ENCODE measurements at places on chromosomes 5 and 9. TPM values are rescaled to one million over a fixed set of nuclear protein-coding genes. Genes with fewer than 3 reads are reported as not detected.

SLC6A7 gene
- 0.06 TPM for total RNA-seq

B4GALT7 gene
- total RNA-seq: 34.8 TPM

PKD2L2 gene
- total RNA-seq: 0.53 TPM

FRMPD1 gene
- total RNA-seq: 2.1 TPM

PAIP1 gene
- total RNA-seq: 60.5 TPM

SOHLH1 gene
- total RNA-seq: not detected

SLC25A48 gene
- total RNA-seq: 6.2 TPM

RNF183 gene
- 3.1 TPM for total RNA-seq

CDH10 gene
- 3.2 TPM for total RNA-seq

LCN6 gene
- not detected for total RNA-seq

PFN3 gene
- total RNA-seq: not detected

IRX2 gene
- total RNA-seq: 19.0 TPM

CAPSL gene
- 2.2 TPM for total RNA-seq

TMEM174 gene
- total RNA-seq: 6.8 TPM

PCDHAC2 gene
- total RNA-seq: 5.8 TPM

OLFML2A gene
- 33.7 TPM for total RNA-seq

SELENOP gene
- 366 TPM for total RNA-seq

C9orf85 gene
- total RNA-seq: 14.2 TPM

CRB2 gene
- total RNA-seq: 27.5 TPM

PAX5 gene
- 0.47 TPM for total RNA-seq

RLN2 gene
- total RNA-seq: 1.3 TPM

NDUFA8 gene
- total RNA-seq: 40.6 TPM
